ENCODE measurements at places on chromosomes 3 and 15. TPM values are rescaled to one million over a fixed set of nuclear protein-coding genes. Genes with fewer than 3 reads are reported as not detected.
A peak's percentile ranks its signal among the peaks of the same experiment; 100 is the strongest.

DNA sequence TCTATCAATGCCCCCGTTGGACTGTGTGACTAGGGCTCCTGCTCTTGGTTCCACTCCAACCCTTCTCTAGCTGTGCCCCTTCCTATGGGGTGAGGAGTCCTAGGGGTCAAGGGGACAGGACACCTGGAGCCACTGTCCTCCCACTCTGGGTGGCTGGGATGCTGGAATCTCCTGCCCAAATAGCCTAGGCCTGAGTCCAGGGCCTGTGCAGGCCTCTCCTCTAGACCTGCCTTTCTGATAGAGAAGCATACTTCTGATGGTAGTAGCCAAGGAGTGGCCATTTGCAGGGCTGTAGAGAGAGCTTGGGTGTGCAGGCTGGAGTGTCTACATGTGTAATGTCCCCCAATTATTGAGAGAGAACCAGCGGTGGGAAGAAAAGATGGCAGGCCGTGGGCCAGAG, 54.2 kb downstream of the ITGA11 start:
- DNase-seq: no peak

- peak; percentile 46 for DNase-seq
Measured at GRCh38 chr15:65033659-65034269, 4.3 kb upstream of the MTFMT start.

DNA sequence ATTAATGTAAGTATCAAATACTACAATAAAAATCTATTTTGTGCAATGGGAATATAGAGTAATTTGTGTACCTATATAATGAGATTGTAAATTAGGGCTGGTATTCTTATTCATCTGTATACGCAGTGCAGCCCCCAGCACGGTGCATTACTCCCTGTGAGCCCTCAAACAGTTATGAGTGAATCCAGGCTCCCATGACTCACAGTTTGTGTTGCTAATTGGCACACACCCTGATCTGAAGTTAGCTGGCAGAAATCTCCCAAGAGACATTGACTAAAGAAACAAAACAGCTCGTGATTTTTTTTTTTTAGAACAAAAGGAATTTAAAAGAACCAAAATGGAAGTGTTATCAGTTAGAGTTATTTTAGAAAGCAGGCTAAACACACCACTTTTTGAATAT, 15.7 kb downstream of the GK5 start:
- peak; percentile 89 for DNase-seq

- no peak for DNase-seq
Measured at GRCh38 chr15:25182098-25182478, 227.3 kb downstream of the SNRPN start.

Gene CADPS
- total RNA-seq: 0.84 TPM

Gene CACNA1D
- total RNA-seq: not detected

Gene ITGA11
- 31.2 TPM for total RNA-seq

Measured in M059J (cell line).